ENCODE measurements at places on chromosomes 7 and 10.

DNA sequence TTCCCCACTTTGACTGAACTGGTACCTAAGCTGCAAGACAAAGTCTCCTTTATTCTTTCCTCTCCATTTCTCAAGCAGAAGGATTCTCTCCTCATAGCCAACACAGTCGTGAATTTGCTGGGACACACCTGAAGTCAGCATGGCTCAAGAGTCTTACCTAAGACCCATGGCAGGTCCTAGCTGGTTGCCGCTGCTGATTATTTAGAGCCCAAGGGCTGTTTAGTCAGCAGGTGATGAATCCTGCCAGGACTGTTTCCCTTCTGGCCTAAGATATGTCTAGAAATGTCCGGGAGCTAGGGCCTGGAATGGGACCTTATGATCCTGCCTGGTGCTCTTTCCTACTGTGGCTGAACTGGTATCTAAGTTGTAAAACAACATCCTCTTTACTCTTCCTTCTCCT, 82.8 kb downstream of the AHCYL2 start:
- DNase-seq, result no peak

DNA sequence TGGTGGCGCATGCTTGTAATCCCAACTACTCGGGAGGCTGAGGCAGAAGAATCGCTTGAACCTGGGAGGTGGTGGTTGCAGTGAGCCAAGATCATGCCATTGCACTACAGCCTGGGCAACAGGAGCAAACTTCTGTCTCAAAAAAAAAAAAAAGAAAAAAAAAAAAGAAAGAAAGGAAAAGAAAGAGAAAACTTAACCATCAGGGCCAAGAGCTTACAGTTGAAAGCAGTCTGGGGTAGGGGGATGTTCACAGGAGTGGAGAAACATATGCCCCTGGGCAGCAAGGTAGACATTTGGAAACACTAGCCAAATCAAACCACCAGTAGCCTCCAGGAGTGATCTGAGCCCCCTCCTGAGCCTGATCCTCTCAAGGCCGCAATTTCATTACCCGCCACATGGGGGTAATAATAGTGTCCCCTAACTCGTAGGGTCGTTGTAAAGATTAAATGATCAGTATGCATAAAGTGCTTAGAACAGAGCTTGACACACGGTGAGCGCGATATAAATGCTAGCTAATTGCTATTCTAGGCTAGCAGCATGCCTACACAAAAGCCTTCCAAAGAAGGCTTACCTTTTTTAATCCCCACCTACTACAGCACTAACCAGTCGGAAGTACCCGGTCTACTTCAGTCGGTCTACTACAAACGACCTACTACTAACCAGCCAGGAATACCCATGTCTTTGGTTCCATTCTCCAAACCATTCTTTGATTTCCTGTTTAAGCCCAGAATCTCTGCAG, 274.3 kb upstream of the NEBL start:
- peak; percentile 25 for DNase-seq

- no peak for DNase-seq
These were observed 143.7 kb upstream of the HABP2 start for GRCh38 chr10:113409175-113409574.

DNA sequence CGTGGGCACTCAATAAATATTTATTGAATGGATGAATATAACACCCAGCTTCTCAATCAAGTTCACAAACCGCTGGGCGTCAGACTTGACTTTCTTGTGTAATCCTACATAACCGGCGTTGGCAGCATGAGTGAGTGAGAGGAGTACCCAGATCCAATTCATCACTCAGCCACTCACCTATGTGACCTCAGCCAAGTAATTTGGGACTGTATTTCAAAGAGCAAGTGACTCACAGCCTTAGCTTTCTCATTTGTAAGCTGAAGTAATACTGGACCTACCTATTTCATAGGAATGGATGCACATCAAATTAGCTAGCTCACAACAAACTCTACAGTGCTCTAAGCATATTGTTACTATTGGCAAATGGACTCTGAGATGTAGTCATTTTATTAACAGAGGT, 53.8 kb upstream of the FAM204A start:
- no peak for DNase-seq

DNA sequence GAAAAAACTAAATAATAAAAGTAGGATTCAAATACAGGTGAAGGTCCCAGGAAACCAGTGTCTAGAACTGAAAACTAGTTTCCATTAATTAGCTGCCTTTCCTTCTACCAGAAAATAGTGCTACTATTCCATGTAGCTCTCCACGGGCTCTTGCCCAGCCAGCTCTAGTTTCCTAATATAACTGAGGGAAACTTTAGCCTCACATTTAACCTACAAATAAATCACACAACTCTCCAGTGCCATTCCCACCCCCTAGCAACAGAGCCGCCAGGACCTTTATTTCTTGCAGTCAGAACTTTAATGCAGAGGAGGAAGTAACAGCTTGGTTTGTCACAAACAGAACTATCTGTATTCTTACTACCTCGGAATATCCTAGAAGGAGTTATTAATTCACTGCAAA, 10.3 kb downstream of the TOMM7 start:
- no peak for DNase-seq

GRCh38 chr10:24723386-24723787, 300 bp downstream of the ARHGAP21 start:
- DNase-seq, result peak; percentile 37

DNA sequence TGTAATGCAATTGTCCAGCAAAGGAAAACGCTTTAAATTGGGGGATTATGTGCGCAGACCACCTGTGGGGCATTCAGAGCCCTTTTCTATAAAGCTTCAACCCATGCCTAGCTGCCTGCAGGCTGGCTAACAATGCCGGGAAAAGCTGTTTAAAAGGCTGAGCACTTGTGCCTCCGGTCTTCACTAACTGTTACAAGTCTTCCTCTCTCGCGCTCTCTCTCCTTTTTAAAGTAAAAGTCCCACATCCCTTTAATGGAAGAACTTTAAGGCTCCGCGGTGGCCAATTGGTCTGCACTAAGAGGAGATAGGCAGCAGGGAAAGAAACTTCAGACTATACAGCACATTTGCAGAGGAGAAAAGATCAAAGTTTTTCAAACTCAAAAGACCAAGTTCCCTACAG, 4.6 kb downstream of the FZD8 start:
- DNase-seq, result no peak

DNA sequence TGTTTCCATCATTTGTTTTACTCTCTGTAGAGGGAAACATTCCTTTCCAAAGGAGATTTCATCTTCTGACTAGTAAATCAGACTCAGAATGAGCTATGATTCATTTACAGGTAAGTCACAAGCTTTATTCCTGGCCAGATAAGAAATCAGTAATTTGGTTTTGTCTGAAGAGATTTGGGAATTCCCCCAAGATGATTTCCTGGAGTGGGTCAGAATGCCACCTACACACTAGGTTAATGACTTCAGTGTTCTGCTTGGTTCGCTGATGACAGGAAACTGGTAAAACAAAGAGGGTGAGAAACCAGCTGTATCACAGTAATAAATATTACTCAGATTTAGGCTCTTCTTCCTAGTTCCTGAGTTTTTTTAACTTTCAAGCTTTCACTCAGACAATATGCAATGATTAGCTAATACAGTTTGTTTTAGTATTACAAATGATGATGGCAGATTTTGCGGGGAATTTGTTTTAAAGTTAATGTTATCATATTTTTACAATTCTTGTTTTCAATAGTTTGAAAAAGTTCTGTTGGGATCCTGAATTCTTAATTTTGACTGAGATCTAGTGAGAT, 8.3 kb upstream of the ASZ1 start:
- DNase-seq, result no peak

DNA sequence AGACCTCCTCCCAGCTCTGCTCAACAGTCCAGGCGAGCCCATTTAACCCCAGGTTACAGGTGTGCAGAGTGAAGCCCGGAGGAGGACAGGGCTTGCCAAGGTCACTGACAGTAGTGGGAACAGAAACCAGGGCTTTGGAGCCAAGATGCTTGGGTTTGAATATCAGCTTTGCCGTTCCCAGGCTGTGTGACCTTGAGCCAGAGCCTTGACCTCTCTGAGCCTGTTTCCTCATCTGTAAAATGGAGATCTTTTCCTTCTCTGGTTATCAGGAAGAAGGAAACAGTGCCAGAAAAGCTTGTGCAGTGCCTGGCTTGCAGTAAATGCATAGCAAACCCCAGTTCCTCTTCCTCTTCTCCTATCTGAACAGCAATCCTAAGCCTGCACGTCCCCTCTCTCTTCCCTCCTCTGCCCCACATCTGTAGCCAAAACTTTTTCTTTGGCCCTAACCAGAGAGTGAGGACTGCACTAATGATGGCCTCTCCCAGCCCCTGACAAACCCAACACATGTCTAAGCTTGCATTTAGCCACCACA, 21.4 kb upstream of the MLXIPL start:
- no peak for DNase-seq

- no peak for DNase-seq
These were observed 227.7 kb downstream of the MGMT start for GRCh38 chr10:129694691-129695243.

DNA sequence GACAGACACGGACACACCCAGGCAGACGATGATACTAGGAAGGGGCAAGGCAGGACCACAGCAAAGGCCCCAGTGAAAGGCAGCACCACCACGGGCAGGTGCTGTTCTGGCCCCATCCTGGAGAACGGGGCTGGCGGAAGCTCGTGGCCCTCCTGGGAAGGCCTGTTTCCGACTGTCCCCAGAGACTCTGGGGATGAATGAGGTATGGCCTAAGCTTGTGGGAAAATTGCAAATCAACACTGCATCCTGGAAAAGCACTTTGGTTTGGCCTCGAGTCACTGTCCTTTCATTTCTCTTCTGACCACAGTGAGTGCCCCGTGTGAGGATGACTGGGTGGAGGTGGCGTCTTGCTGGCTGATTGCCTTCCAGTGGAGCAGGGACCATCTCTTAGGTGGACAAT, 81.6 kb upstream of the ANLN start:
- DNase-seq, result no peak

GRCh38 chr7:131689662-131690234, 133.3 kb upstream of the PODXL start:
- no peak for DNase-seq

DNA sequence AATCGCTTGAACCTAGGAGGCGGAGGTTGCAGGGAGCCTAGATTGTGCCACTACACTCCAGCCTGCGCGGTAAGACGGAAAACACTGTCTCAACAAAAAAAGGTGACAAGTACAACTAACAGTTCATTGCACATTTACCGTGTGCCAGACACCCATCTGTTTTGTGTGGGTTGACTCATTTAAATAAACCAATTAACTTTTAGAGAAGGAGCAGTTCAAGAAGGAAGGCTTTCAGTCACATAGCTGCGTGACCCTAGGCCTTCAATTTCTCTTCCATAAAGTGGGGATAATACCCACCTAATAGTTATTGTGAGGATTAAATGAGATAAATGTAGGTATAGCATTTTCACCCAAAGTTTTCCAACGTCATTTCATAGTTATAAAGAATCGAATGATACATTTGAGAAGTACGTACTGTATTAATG, 52.3 kb upstream of the KDM7A start:
- DNase-seq, result no peak

DNA sequence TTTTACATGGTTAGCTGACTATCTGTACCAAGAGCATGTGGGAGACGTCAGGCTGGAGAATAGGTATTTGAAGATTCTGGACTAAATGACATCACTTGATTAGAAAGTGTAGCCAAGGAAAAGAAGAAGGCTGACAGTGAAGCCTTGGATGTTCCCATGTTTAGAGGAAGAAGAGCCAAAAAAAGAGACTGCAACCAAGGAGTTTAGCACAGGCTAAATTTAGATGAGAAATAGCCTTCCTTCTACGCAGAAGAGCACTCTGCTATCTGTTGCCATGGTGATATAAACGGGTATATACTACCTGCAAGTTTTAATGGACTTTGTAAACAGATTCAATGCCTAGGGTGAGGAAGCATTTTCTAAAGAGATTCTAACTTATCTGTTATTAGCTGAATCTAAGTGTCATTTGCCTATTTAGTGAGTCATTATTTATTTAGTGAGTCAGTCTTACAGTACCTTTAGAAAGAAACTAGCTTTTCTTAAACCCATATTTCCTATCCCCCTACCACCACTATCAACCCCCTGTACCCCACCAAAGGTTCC, 69.8 kb downstream of the CDK6 start:
- DNase-seq, result no peak

DNA sequence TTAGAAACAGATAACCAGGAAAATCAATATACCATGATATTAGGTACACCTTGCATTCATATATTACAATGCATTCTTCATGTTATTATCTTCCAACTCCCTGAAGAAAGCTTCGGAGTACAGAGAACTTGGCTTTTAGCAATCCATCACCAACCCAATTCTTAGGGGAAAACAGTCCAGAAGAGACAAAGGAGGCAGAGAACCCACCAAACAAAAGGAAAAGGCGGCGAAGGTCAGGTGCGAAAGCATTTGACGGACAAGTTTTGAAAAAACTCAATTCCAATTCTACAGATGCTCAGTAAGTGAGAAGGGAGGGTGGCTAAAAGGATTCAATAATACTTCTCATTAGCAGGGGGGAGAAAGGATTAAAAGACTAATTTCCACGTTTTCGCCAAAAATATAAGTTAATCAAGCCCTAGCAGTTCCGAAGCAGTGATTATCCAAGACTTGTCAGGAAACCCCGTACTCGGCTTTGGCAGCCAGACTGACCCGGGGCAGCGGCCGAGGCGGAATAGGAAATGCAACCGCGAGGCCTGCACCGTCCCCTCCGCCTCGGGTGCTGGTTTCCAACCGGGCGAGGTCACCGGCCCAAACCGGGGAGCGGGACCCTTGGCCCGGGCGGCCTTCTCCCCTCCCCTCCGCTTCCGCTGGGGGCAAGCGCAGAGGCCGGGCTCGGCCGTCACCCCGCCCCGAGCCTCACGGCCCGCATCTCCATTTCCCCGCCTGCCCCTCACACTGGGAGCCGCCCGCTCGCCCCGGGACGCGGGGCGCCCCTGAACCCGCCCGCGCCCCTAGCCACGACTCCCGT, 747 bp downstream of the GDI2 start:
- DNase-seq, result peak; percentile 51

DNA sequence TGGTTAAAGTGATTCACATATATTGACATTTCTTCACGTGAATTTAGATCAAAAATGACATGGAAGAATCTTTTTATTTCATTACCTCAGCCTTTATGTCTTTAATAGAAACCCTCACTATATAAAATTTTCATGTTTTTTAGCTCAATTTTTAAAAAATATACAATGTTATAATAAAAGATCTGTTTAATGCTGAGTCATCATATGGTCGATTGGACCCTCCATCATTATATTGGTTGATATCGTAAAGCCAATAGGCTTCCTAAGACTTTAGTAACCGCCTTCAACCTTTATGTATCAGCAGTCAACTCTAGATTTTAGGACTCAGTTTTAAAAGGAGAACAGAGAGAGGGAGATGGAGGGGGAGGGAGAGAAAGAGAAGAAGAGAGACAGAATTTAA, 162.3 kb upstream of the FERD3L start:
- no peak for DNase-seq

- no peak for DNase-seq
These were observed 83.2 kb downstream of the FOXL3 start for GRCh38 chr7:372932-373791.
